CD4-positive, CD25-positive, alpha-beta regulatory T cell (primary cell): ENCODE measurements at places on chromosomes 16 and 17. TPM values are rescaled to one million over a fixed set of nuclear protein-coding genes. Genes with fewer than 3 reads are reported as not detected.

- no peak for DNase-seq
Measured at GRCh38 chr16:14399378-14400284, 230.4 kb downstream of the PARN start.

- DNase-seq = peak; percentile 11
Measured at GRCh38 chr17:1561420-1562175, 994 bp downstream of the PITPNA start.

DNA sequence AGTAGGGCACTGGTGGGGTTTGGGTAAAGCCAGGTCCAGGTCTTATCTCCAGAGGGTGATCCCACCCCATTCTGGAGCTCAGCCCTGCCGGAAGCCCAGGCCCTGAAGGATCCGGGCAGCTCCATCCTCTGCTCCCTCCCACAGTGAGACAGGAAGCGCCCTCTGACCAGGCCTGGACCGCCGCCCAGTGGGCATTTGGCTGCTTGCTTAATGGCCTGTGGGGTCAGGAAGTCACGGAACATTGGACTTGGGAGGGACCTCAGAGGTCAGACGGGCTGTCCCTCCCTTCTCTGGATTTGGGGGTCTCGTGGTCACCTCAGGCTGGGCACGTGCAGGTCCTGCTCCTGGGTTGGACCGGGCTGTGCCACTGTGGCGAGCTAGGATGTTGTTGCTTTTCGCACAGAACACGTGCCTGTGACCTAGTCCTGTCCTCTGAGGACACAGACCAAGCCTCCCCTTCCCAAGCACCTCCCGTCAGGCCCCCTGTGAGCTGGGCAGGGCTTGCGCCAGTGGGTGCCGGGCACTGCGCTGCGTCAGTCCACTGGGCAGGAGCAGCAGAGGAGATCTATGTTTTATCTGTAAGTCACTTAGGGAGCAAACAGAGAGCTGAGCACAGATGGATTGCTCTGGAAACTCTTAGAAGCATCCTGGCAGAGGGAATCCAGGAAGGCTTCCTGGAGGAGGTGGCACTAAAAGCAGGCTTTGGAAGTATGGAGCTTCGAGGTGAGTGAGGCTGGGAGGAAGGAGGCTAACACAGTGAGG, 49.4 kb upstream of the GSE1 start:
- DNase-seq = no peak

DNA sequence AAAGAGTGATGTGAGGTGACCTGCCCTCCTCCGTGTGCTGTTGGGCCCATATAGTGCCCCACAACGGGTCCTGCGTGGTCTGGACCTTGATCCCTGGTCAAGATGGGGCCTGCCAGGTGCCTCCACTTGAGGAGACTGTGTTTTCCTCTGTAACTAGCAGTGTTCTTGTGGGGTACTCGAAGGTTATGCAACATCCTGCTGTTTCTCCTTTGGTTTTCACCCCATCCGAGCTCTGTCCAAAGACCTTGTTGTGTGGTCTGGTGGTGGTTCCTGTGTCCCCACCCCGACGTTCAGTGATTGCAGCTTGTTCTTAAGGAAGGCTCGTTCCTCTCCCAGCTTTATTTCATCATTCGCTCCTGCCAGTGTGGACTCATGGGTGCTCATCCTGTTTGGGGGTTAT, 38.7 kb upstream of the ZNF750 start:
- DNase-seq = no peak

GRCh38 chr16:1773703-1774447, 941 bp upstream of the MRPS34 start:
- DNase-seq = no peak

GRCh38 chr17:80397034-80397387, 18.0 kb upstream of the ENDOV start:
- peak; percentile 32 for DNase-seq

GRCh38 chr17:17356149-17356930, 53.2 kb downstream of the NT5M start:
- peak; percentile 77 for DNase-seq

GRCh38 chr17:80018917-80019651, 16.6 kb downstream of the TBC1D16 start:
- no peak for DNase-seq

DNA sequence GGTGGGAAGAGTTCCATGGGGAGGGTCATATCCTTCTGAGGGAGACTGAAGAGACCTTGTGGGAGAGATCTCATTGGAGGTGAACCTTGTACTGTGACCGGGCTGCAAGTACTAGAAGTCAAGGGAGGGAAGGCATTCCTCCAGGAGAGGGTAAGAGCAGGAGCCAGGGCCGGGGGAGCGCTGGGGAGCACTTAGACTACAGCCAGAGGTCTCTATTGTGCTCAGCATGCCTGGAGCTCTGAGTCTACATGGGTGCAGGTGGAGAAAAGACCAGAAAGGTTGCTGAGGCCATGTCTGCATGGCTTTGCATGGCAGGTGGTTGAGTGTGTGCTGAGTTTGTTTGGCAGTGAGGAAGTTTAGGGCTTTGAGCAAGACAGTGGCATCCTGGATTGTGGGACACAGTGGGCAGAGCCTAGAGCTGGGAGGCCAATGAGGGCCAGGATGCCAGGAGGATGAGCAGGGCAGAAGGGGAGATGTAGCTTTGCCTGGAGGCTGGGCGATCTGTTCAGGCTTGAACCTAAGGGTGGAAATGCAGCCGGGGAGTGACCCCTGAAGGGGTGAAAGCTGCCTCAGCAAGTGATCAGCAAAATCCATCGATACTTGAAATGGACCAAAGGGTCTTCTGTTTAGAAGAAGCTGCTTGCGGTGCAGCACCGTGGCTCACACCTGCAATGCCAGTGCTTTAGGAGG, 317.4 kb upstream of the TNRC6C start:
- no peak for DNase-seq

GRCh38 chr17:18314059-18314730, 599 bp downstream of the TOP3A start:
- no peak for DNase-seq

DNA sequence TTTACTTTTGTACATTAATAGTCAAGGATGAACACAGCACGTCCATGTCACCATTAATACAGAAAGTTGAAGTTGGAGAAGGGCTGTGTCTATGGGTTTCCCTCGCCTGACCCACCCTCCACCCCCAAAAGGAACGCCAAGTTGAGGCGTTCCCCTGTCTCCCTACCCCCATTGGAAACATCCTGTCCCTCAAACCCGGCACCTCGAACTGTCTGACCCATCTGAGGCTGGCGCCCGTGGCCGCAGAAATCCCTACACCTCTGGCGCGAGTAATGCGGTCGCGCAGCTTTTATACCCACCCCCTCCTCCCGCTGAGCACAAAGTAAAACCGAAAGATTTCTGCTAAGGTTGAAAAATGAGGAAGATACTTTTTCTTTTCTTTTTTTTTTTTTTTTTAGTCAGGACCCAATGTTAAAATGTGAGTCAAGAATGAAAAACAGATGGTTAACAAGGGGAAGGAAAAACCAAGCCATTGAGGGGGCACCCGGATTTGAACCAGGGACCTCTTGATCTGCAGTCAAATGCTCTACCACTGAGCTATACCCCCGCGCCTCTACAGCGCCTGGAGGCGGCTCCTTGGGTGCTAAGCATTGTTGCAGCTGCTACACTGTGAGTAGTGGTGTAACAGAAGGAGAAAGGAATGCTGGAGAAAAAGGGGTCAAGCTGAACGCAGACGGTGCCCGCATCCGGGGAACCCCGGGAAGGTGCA, 887 bp upstream of the LASP1 start:
- DNase-seq = peak; percentile 87

- DNase-seq = no peak
Measured at GRCh38 chr16:84914273-84914672, 94.5 kb downstream of the CRISPLD2 start.

GRCh38 chr17:76170114-76170513, 29.1 kb upstream of the FOXJ1 start:
- no peak for DNase-seq

DNA sequence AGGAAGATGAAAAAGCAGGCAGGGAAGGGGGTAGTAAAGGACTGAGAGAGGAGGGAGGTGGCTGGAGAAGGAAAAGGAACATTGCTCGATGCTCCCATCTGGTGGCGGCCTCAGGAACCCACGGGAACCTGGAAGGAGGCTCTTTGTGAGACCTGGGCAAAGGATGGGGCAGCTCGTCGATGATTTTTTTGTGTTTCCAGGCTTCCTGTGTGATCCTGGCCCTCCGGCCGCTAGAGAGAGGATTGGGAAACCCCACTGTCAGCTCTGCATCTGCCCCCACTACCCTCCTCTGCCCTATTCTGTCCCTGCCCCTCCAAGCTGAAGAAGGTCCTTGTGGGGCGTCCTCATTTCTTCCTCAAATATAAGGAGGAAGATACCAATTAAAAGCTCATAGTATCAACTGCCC, 6.6 kb downstream of the WFIKKN2 start:
- DNase-seq = peak; percentile 54

DNA sequence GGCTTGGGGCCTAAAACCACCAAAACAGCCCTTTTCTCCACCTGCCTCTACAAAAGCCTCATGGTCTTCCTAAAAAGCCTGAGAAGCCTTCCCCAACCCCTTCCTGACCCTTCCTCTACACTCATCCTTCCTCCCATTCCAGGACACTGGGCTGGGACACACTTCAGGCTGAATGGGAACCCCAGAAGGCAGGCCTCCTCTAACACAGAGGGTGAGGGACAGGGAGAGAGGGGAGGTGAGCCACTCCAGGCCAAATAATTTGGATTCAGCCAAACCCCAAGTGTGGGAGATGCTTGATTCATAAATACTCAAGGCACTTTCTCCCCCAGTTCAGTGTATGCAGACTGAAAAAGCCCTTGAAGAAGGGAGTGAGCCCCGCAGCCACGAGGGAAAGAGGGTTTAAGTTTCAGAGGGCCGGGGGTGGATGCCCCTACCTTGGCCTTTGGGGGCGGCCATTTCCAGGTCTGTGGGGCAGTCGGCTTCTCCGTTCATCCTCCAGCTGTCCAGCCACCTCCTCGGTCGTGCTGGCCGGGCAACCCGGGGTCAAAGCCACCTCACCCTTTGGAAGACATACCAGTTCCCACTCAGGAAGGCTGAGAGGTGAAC, 1.6 kb downstream of the UBTF start:
- DNase-seq = peak; percentile 34

DNA sequence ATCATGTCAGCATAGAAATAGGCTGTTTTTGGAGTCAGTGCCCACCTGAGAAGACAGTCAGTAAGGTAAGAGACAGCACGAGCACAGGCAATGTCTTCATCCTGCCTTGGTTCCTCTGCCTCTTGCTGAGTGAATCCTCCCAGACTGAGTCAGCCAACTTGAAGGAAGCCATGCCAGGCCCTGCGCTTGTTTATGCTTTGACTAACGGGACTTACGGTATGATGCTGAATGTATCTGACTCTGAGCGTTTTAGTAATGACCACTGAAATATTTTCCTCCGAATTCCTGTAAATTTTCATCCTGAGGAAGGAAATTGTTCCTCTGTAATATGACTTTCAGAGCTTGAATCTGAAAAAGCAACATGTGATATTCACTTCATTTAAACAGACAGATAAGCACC, 18.0 kb downstream of the C17orf67 start:
- no peak for DNase-seq

DNA sequence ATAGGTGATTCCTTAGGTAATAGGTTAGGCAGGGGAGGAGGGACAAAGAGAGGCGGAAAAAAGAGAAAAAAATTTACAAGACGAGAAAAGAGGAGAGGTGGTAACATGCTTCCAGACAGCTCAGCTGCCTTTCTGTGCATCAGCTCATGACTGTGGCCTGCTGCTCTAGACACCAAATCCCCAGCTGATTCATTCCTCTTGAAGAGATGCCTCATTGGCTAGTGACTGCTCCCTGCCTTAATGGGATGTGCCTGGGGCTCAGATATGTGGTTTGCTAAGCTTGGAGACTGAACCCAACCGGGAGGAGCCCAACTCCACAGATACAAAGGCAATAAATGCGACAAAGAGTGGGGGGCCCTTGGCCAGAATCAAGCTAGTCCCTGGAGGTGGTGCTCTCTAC, 105.9 kb upstream of the FAM20A start:
- no peak for DNase-seq

DNA sequence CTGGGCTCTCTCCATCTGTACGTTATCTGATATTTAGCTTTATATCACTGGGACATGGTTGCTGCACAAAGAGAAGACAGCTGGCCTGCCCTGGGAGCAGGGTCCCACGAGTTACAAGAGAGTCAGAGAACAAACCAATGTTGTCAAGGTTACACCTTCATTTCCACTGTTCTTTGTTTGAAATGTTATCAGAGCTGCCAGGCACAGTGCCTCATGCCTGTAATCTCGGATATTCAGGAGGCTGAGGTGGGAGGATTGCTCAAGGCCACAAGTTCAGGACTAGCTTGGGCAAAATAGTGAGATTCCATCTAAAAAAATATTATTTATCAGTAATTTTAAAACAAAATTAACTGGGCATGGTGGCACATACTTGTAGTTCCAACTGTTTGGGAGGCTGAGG, 34.6 kb downstream of the ATP6V0A1 start:
- DNase-seq = no peak

DNA sequence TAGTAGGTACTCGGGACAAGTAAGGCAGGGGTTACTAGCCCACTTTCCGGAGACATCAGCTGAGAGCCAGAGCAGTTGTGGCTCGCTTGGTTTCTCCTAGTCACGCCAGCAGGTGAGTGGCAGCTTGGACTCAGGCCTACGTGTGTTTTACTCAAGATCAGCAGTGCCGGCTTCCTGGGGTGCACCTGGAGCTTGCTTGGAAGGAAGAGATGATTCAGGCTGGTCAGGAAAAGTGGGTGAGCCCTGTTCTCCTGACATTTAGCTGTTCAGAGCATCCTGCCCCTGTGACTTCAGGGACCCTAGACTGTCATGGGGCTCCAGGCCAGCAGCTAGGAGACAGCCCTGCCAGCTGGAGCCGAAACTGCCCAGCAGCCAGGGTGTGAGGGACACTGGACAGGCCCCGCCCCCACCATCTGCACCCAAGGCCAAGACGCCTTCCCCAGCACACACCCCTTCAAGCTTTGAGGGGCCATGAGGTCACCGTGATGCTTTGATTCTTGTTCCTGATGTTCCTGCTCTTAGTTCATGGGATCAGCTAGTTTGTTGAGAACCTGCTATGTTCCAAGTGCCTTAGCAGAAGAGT, 238.0 kb upstream of the CIBAR2 start:
- DNase-seq = no peak

GRCh38 chr17:78876094-78876597, 26.9 kb downstream of the CEP295NL start:
- no peak for DNase-seq

Gene NGFR
- 0.32 TPM for total RNA-seq

Gene HGS
- total RNA-seq = 148 TPM

Gene CIITA
- 35.0 TPM for total RNA-seq

Gene TBX6
- 0.42 TPM for total RNA-seq

Gene NCBP3
- 46.0 TPM for total RNA-seq

Gene SLFN14
- 0.57 TPM for total RNA-seq

Gene ORC6
- 8.7 TPM for total RNA-seq

Gene NPIPA3
- 0.86 TPM for total RNA-seq
